ENCODE measurements at places on chromosomes 12 and 14.

DNA sequence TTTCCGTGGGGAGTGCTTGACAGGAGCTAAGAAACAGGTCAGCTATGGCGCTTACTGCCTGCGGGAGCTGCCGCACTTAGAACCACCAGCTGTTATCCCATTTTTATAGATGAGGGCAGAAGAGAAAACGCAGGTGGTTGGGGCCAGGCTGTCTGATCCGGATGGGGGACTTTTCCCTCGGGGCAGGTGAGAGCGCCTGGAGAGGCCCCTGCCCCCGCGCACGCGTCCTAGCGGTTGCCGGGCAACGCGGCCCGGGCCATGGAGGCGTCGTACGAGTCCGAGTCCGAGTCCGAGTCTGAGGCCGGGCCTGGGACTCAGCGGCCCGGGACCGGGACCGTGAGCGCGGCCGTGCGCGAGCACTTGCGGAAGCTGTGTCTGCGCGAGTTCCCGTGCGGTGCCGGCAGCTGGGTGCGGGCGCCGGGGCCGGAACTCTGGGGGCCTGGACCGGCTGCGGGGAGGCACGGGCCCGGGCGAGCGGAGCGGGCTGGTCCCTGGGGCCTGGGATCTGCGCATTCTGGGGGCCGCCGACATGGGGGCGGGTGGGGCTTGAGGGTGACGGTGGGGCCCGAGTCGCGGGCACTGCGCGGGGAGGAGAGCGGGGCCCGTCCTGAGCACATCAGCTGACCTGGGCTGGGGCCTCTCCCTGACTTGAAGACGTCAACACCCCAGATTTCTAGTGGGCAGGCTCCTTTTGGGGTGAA, at the start of gene LRRC43:
LRRC43 (plus strand) TSS at position 237 of the 701 bp plus-strand sequence; CDS start at position 259, 22 bp downstream.
- no peak for DNase-seq

GRCh38 chr14:101225157-101226152, 321.9 kb upstream of the RTL1 start:
- no peak for DNase-seq

DNA sequence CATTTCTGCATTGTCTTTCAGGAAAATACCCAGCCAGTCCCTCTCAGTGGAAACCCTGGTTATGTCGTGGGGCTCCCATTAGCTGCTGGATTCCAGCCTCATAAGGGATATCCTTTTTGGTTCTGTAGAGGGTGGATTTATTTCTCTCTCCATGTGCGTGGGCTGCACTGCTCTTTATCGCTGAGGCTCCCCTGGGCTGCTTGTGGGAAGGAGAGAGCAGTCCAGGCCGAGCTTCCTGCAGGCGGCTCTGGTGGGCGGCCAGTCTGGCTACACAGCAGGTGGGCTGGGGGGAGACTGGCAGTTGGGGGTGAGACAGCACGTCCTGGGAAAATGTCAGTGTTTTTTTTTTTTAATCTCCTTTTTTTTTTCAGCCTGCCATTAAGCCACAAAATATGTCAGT, 27.6 kb downstream of the TCTN1 start:
- DNase-seq, result no peak

GRCh38 chr14:92407410-92407809, 84.4 kb downstream of the SLC24A4 start:
- no peak for DNase-seq

- DNase-seq, result no peak
These were observed 11.9 kb upstream of the METAP2 start for GRCh38 chr12:95462081-95462480.

- DNase-seq, result no peak
These were observed 665 bp downstream of the RHOF start for GRCh38 chr12:121792607-121793439.

DNA sequence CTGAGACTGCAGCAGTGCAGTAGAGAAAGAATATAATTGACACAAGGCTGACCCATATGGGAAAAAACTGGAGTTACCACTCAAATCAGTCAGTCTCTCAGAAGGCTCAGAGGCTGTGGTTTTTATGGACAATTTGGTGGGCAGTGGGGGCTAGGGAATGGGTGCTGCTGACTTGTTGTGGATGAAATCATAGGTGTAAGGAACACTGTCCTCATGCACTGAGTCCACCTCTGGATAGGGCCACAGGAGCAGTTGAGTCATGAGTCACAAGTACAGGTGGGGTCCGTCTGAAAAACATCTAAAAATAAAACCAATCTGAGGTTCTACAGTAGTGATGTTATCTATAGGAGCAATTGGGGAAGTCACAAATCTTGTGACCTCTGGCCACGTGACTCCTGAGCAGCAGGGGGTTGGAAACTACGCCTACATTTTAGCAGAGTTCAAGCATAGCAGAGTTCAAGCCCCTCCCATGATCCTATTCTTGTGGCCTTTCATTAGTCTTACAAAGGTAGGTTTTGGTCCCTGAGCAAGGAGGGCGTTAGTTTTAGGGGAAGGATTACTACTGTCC, 18.1 kb upstream of the SGPP1 start:
- DNase-seq, result no peak

DNA sequence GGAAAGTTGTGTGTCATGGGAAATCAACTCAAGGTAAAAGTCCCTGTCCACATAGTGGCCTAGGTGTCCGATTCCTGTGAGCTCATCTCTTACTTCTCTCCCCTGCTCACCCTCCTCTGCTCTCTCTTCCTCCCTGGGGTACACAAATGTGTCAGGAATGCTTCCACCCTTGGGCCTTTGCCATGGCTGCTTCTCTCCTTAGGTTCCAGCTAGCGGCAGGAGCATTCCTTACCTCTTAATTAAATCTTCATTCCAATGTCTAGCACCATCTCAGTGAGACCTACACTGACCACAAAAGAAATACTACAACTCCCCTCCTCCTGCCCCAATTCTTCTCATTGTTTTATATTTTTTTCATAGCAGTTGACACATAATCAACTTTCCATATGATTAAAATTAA, 298.6 kb downstream of the PDZRN4 start:
- no peak for DNase-seq

DNA sequence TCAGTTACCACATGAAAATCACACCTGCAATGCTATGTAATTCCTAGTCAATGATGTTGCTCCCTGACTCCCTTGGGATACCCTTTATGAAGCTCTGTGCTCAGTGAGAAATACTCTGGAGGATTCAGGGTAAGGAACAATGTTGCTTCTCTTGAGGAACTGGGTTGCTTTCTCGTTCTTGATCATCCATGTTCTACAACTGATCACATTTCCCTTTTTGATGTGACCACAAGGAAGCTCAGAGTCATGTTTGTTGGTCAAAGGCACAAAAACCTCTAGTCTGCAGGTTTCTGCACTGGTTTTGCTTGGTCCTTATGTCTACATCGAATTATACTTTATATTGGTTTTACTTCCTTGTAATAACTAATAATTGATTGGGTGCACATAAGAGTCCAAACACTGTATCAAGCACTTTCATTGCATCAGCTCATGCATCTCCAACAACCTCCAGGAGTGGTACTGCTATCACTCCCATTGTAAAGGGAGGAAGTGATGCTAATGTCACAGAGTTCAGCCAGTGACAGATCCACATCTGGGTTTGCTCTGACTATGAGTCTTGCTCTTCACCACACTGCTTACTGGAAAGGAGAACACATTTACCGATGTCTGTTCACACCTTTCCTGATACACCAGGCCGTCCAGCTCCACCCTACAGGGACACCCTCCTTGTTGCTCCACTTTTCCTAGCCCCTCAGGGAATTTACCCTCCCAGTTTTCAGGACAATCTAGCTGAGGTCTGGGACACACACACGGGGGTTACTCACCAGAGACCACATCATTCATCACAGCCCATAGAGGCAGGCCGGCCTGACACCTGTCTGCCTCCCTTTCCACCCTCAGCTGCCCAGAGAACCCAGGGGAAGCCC, 41.0 kb downstream of the CMKLR1 start:
- DNase-seq, result no peak

GRCh38 chr14:104552738-104553125, 26.8 kb upstream of the C14orf180 start:
- no peak for DNase-seq

DNA sequence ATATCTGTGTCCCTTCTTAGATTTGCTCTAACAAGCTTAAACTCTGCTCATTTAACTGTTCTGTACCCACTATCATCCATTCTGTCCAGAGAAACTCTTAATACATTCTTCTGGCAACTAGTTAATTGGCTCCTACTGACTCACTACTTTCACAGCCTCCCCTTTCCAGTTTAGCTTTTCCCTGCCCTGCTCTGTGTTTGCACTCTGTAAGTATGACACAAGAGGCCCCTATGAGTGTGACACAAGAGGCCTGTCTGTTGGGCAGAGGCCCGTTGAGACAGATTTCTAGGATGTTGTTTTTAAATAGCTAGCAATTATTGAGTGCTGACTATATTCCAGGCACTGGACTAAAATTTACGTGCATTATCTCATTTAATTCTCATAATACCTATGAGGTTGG, 246.0 kb upstream of the DAAM1 start:
- DNase-seq, result no peak

GRCh38 chr14:55802986-55803872, 223.2 kb downstream of the KTN1 start:
- no peak for DNase-seq

- no peak for DNase-seq
These were observed 25.6 kb downstream of the ELK3 start for GRCh38 chr12:96219700-96220206.

DNA sequence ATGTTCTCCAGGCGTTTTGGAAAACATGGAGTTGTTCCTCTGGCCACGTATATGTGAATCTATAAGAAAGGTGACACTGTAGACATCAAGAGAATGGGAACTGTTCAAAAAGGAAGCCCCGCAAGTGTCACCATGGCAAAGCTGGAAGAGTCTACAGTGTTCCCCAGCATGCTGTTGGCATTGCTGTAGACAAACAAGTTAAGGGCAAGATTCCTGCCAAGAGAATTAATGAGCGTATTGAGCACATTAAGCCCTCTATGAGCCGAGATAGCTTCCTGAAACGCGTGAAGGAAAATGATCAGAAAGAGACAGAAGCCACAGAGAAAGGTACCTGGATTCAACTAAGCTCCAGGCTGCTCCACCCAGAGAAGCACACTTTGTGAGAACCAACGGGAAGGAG, 92.5 kb upstream of the EIF5 start:
- DNase-seq, result no peak

DNA sequence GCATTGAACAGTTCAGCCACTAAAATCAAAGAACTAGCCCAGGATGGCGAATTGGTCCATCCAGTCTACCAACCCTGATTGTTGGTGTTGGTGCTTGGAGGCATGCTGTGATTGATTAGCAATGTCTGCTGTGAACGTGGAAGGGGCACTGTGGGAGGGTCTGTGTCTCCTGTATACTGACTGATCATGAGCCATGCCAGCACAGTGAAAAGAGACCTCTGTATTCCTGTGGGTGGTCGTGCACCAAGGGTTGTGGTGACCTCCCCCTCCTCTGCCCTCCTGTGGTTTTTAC, 63.0 kb upstream of the DLK1 start:
- DNase-seq, result no peak

GRCh38 chr14:67577909-67578749, 21.9 kb downstream of the PIGH start:
- no peak for DNase-seq

DNA sequence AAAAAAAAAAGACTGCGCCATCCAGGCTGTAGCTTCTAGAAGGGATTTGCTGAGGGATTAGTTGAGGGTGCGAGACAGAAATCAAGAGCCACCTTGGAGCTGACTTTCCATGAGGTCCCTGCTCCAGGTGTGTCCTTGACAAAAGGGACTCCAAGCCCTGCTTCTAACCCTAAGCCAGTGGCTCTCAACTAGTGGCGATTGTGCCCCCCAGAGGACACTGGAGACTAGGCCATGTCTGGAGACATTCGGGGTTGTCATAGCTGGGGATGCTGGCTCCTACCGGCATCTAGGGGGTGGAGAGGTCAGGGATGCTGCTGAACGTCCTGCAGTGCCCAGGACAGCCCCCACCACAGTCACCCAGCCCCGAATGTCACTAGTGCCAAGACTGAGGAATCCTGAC, 40.6 kb downstream of the SPRING1 start:
- DNase-seq, result no peak

GRCh38 chr14:32375663-32376062, 46.6 kb downstream of the AKAP6 start:
- DNase-seq, result no peak

GRCh38 chr12:70960484-70960883, 39.9 kb upstream of the PTPRR start:
- DNase-seq, result no peak

GRCh38 chr12:1779783-1780182, 40.6 kb upstream of the LRTM2 start:
- no peak for DNase-seq

GRCh38 chr12:34051486-34051885, 29.2 kb downstream of the ALG10 start:
- DNase-seq, result no peak

DNA sequence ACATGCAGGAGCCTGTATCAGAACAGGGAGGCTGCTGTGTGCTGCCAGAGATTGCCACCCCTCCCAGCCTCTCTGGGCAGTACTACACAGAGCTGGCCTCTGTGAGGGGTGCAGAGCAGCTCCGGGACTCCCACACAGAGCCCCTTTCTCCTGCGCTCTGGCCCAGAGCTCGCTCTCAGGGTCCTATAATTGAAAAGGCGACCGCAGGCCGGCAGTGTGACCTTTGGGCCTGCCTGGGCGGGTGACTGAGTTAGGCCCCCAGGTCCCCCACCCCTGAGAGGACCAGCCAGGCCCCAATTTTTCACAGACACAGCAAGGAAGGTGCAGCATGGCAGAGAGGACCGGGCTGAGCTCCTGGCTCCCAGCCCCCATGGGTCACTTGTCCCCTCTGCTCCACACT, 136.4 kb downstream of the ZFP36L1 start:
- DNase-seq, result no peak

GRCh38 chr12:124632519-124632984, 65.1 kb upstream of the NCOR2 start:
- DNase-seq, result no peak

DNA sequence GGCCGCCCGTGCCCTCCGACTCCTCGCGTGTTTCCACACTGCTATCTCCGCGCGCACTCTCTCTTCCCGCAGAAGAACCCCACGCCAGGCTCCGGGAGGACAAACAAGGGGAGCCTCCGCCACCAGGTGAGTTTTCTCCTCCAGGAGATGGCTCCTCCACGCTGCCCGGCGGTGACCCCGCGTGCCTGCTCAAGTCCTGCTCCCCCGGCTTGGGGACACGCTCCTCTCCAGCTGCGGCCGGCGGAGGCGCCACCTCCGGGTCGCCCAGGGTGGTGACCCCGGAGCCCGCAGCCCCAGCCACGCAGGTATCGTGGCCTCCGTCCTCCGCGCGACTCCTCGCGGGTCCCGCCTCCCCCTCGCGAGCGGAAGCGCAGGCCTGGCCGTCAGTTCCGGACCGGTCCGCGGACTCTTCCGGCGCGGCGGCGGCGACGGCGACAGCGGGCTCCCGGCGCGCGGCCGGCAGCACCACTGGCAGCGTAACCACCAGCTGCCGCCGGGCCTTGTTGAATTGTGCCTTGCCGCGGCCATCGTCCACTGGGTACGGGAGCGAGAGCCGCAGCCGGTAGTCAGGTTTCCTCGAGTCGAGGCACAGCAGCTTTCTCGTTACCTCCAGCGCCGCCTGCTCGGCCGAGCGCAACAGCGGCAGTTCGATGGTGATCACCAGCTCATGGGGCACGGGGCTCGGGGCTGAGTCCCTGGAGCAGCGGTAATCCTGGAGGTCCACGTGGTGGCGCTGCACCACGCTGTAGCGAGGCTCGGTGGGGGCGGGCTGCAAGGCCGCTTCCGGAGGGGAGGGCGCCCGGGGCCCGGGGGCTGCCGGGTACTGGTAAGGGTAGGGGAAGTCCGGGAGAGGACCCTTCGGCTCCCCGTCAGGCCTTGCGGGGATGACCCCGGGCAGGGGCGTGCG, 1.2 kb downstream of the DNAAF2 start:
- peak; percentile 69 for DNase-seq

All from omental fat pad (tissue), 4 donors.